AG08395 (cell line): ENCODE measurements at places on chromosomes 6 and 20.

DNA sequence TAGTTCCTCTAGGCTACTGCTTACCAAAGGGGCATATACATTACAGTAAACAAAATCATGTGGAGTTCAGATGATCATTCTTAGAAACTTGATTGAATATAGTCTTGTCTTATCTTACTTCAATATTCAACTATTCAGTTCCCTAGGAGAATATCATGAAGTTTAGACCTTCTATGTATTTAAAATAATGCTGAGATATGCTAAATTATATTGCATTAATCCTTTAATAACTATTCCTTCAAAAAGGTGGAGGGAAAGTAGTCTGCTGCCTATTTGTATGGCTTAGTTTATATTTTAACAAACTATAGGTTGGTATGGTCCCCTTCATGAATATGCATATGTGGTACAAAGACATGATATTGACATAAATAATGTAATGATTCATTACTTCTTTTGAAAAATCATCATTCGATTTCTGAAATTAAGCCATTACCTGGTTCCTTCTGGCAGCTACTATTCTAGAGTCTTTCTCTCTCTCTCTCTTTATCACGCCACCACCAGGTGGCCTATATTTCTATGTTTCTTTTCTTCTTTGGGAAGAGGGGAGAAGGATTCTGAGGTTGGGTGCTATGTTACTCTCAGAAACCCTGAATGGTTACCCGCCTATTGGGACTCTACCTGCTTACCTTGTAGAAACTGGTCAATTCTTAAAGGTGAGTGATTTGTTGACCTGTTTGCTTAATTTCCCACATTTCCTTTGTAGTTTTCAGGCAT is 855.8 kb downstream of the HACE1 start:
- DNase-seq, result no peak

DNA sequence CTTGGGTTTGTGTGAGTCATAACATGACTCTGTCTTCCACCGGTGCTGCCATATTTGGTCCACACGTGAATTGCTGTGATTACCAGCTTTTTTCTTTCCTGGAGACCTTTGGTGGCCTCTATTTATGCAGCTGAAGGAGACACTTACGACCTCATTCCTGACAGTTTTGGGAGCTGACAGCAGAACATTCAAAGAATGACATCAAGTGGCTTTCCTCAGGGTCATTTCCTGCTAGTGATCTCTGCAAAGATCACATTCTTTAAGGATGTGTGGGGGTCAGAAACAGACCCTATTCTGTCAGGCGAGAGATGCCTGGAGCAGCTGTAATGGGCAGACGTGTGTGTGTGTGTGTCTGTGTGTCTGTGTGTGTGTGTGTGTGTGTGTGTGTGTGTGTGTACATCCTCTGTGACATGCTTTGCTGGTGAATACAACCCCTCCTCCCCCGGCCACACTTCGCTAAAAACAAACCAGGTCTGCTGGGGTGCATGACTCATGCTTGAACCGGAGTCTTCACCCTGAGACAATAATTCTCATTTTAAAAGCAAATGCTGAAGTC is 115.6 kb downstream of the TMEM170B start:
- peak; percentile 83 for DNase-seq

DNA sequence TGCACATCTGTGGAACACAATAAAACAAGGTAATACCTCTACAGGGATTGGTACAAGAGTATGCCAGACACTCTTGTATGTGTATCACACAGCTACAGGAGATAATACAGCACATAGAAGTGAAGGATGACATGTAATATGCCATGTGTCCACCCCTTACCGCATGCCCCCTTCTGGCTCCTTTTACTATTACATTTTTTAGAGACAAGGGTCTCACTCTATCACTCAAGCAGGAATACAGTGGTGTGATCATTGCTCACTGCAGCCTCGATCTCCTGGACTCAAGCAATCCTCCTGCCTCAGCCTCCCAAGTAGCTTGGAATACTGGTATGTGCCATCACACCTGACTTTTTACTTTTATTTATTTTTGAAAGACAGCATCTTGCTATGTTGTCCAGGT is 4.2 kb upstream of the NCR3 start:
- DNase-seq, result peak; percentile 28

DNA sequence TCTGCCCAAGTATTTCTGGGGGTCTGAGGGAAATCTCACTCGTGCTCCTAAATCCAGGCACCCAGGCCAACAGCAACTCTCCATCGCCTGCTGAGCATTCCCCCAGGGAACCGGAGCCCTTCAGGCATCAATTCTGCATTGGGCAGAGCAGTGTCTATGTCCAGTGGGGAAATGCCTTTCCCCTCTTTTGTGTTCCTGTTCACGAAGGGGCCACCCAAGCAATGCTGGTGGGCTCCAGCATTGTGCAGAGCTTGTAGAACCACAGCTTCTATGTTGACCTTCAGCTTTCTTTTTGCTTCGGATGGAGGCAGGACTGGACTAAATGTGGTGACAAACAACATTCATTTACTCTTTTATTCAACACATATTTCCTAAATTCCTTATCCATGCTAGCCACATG is 27.2 kb upstream of the DDR1 start:
- no peak for DNase-seq

DNA sequence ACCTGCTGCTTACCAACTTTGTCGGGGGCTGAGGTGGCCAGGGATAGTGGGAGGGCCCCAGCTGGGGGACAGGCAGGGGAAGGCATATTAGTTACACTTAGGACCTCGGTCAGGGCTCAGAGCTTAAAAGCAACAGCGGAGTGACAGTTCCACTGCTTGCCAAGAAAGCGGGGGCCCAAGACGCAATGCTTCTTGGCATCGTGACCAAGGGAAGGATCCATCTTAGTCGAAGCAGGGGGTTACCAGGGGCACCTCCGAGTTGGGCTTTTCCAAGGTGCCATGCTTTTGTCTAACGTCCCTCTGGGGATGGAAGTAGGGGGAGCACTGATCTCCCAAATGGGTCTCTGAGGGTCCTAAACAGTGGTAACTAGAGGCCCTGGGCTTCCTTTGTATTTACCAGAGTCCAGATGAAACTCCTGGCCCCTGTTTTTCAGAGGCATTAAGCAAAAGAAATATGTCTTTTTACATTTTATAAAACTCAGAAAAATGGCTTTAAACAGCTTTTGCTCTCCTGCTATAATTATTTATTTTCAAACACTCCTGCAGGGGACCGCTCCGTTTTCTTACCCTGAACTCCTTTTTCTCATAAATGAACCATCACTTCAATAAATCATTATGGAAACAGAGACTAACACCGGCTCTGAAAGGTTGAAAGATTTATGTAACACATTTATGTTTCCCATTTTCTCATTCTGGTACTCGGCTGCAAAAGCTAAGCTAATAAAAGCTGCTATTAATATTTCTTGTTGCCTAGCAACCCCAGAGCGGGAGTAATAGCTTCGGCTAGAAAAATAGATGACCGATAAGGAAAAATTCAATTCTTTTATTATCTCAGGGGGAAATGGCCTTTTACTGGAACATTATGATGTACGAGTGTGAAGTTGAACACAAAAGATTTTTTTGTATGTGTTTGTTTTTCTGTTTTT is 100.4 kb downstream of the TOX2 start:
- no peak for DNase-seq

DNA sequence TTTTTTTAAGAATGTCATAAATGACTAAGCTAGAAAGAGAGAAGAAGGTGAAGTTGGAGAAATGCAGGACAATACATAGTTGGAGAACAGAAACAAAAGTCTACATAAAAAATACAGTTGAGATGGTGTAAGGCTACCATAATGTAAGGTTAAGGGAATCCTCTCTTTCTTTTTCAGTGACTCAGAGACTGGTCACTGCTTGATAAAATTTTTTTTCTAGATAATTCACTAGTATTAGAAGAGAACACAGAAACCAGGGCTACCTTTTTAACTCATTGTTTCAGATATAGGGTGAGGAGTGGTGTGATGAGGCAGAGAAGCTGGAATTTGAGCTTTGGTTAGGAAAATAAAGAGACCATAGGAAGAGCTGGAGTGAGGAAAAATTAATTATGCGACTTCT is 18.2 kb upstream of the EDN1 start:
- no peak for DNase-seq

- DNase-seq, result no peak
Observed at GRCh38 chr6:137709424-137710236, 157.4 kb upstream of the TNFAIP3 start.

DNA sequence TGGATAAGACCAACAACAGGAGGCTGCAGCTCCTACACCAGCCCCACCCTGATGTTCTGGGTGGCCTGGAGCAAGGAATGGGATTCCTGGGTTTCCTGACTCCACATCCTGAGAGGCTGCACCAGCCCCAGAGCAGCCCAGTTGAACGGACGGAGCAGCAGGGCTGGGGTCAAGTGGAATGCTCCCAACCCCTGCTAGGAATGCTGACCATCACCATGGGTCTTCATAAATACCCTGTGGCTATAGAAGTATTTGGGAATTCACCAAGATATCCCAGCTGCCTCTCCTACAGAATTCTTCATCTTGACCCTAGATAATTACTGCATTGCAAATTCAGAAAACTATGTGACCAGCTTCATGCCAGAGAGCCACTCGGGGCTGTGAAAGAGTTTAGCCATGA is 180.3 kb downstream of the THBS2 start:
- peak; percentile 39 for DNase-seq
